Liver (tissue), 10 donors: ENCODE measurements at places on chromosomes 4 and X. TPM values are rescaled to one million over a fixed set of nuclear protein-coding genes. Genes with fewer than 3 reads are reported as not detected.

The OCIAD1 gene
- total RNA-seq = 64.9 TPM

The CT45A3 gene
- total RNA-seq = not detected

The TLR3 gene
- 4.3 TPM for total RNA-seq

The DCAF4L1 gene
- total RNA-seq = 0.59 TPM

The FRYL gene
- total RNA-seq = 37.1 TPM

The ADRA2C gene
- 1.1 TPM for total RNA-seq

The ETDA gene
- total RNA-seq = not detected

The STATH gene
- not detected for total RNA-seq
